ENCODE measurements at places on chromosomes 7 and 10.

GRCh38 chr10:36424502-36424901, 700.9 kb upstream of the ANKRD30A start:
- no peak for DNase-seq

GRCh38 chr7:78225534-78225933, 427.0 kb downstream of the PHTF2 start:
- DNase-seq: no peak

DNA sequence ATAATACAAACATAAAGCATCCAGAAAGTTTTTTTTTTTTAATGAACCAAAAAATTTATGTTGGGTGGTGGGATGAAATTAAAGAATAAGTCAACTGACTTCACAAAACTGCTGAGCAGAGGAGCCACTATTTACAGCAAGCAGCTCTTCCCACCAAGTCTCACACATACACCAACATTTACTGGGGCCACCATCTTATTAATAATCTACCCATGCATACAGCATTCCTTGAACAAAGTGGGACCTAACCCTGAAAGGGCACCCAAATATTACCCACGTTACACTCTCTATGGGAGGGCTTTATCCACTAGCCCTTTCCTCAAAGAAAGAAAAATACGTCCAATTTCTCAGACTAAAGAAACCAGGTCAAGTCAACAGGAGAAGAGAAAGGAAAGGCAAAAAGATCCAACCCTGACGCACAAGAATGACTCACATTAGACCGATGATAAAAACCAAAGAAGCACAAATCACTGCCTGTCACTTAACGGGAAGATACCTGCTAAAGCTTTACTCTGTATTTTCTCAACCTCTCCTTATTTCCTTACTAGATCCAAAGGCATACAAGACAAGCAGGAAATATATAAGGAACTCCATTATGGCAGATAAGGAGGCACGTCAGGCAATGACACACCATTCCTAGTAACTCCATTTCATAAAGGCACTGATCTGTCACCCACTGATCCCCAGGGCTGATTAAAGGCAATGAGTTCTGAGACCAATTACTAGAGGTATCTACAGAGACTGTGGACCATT, 141.8 kb upstream of the ASAH2 start:
- no peak for DNase-seq

- DNase-seq: no peak
These were observed 229.2 kb downstream of the CELF2 start for GRCh38 chr10:11246752-11247467.

GRCh38 chr10:79346012-79346340, 1.3 kb upstream of the PPIF start:
- DNase-seq: no peak

- no peak for DNase-seq
These were observed 18.3 kb downstream of the AGAP3 start for GRCh38 chr7:151104411-151105235.

DNA sequence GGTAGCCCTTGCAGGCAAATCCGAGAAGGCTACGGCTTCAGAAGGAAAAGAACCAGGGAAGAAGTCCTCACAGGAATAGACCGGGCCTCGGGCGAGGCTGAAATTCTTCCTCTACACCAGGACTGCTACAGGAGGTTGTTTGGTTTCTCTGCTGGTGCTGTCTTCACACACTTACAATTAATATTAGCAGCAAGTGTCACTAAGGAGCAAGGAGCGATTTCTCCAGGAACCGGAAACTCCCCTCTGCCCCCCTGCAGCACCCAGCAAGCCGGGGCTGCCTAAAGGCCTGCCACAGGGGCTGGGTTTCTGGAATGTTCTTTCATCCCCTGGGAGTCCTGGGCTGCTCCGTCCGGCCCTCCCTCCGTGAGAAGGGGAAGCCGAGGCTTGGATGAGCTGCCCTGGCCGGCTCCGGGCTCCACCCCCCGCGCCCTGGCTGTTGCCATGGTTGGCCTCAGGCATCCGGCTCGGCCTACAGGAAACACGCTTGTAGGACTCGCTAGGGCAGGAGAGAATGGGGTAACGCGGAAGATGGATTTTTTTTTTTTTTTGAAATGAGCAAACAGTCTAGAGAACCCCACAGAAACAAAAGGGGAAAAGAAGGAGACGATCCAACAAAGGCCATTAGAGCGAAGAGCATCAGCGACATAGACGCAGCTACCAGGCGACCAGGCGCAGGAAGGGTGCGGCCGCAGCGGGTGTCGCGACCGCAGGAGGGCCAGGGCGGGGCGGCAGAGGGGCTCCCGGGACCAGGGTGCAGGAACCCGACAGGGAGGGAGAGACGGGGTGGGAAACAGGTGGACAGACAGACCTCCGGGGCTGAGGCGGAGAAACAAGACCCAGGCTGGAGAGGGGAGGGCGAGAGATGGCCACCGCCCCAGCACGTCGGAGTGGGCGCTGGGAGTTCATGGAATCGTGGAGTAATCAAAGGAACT, 33.0 kb downstream of the EN2 start:
- DNase-seq: no peak

- no peak for DNase-seq
These were observed 65.0 kb downstream of the SVIL start for GRCh38 chr10:29569795-29570194.

- no peak for DNase-seq
These were observed 84.4 kb downstream of the LHPP start for GRCh38 chr10:124546055-124546369.

- DNase-seq: no peak
These were observed 101.0 kb upstream of the KCNMA1 start for GRCh38 chr10:77738496-77739158.

DNA sequence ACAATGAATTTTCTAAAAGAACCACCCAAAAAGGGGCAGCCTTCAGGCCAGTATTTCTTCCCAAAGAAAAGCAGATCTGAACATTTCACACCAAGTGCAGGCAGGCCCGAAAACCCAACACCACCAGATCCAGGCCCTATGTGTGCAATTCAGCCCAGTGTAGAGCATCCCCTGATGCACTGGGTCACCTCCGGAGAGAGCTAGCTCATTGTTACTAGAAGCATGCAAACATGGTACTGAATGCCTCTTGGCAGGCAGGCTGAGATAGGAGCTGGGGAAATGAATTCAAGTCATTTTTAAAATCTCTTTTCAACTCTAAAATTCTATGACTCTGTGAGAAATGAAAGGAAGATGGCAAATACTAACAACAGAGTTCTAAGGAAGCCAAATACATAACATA, 174.8 kb downstream of the ELMO1 start:
- DNase-seq: no peak

- DNase-seq: no peak
These were observed 1038.3 kb downstream of the LRMDA start for GRCh38 chr10:76469675-76470074.

DNA sequence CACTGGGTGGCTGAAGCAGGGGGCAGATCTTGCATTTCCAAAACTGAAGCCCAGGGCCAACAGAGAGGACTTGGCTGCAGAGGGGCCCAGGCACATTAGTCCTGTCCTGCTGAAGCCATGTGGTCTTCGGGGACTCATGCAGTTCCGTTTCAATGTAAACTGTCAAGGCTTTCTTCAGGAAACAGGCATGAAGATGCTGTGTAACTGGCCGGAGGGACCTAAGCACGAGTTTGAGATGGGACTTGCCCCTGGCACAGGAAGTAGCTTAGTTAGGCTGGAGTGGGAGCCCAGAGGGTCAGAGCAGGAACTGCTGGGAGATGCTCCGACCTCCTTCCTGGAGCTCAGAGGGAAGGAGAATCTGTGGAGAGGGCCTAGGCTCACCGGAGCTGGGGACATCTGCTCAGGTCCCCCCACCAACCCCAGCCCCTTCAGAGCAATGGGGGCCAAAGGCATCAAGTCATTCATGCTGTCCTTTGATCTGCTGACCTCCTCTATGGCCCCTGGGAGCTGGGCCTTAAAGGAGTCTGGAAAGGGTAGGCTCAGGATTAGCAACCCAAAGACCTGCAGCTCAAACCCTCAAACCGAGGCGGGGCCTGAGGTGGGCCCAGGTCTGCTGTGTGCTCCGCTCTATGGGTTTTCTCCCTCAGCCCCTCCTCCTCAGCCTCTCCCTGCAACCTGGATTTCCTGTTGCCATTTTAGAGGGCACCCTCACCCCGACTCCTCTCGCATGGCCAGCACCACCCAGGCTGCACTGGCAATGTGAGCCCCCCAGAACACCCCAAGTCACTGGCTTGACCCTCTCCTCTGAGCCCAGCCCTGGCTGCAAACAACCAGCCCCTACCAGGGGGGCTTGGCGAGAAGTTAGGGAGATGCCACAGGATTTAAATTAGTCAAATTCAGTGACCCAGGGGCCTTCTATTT, 4.4 kb upstream of the MNX1 start:
- DNase-seq: no peak

GRCh38 chr10:101614663-101615524, 26.8 kb downstream of the DPCD start:
- no peak for DNase-seq

DNA sequence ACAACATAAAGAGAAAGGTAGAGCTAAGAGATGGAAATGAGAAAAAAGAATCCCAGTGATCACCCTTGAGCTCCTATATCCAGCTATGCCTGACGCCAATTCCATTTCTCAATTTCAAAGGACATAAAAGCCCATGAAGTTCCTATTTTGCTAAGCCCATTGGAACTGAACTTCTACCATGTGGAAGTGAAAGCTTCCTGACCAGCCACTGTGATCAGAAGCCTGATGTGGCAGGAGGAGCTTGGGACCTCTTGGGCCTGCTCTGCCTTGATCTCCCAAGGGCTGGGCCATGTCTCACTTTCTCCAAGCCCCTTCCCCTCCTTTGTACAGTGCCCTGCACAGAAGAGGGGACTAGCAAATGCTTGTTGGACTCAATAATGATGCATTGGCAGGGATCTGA, 52.7 kb downstream of the PRLHR start:
- no peak for DNase-seq

DNA sequence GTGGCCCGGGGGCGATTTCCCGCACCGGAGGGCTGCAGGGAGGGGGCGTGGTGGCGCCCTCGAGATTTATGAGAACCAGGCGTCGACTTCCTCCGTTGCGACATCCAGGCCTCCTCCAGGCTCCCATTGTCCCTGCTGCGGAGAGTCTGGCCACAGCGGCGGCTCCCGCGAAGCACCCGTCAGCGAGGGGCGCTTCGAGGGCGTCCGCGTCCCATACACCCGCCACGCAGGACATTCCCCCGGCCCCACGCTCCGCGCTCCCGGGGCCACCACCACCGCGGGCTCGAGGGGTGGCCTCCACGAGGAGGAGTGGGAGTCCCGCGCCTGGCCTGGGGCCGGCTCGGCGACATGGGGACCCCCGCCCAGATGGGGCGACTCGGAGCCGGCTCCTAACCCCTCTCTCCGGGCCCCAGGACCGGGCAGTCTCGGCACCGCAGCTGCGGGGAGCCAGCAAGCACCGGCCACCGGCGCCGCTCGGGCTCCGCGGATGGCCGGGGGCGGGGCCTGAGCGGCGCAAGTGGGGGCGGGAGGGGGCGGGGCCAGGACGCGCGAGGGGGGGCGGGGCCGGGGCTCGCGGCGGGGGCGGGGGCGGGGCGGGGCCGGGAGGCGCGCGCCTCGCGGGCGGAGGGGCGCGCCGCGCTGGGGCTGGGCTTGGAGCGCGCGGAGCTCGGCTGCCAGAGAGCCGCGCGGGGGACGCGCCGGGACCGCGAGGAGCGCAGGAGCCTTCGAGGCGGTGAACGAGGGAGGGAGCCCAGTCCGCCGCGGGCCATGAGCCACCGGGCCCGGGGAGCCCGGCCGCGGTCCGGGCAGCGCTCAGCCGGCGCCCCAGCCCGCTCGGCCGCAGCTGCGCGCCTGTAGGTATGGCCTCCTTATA, at the start of gene SH2B2:
Gene SH2B2 (plus strand): TSS at position 632 of the 874 bp plus-strand sequence. CDS start 13,683 bp downstream, outside the sequence.
- DNase-seq: peak; percentile 72

DNA sequence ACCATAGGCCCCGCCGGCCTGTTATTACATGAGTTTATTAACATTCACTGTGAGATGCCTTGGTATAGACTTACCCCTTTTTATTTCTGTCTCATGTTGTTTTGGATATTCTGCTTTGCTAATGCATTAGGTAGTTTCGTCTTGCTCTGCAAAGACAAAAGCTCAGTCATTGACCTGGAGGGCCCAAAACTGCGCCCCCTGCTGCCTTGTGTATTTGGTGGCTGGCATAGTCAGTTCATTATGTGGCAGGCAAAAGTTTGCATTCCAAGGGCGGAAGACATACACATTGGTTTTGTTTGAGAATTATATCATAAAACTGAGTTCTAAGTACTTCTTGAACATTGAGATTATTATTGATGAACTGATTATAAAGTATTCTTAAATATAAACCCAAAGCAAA, 372.5 kb downstream of the SDK1 start:
- no peak for DNase-seq

GRCh38 chr7:80724249-80724871, 85.9 kb downstream of the CD36 start:
- DNase-seq: no peak

DNA sequence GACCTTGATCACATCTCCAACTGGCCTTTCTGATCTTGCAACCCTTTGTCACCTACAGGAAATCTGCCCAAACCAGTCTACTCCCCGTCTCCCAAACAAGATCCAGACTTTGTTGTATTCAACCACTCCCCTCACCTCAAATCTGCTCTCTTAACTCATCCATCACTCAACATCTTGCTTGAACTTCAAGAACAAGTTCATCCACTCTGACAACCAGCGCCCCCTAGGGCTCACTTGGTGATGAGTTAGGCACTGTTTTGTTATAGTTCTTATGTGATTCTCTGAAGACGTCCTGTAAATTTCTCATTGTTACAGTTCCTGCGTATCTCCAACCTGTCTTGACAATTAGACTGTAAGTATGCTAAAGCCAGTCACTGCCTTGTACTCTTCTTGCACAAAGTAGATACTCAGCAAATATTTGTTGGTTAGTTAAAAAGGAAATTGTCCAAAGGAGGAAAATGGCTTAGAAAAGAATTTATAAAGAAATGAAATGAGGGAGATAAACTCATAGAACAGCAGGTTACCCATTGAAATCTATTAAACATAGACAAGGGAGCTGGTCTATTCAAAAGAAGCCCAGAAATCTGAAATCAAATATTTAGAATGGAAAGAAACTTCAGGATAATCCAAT, 5.3 kb downstream of the FRMD4A start:
- DNase-seq: peak; percentile 83

All from Kasumi-1 (cell line).